ENCODE measurements at places on chromosomes 12 and 14.

- DNase-seq, result peak; percentile 39
Observed at GRCh38 chr12:32755051-32755653, 545 bp downstream of the YARS2 start.

DNA sequence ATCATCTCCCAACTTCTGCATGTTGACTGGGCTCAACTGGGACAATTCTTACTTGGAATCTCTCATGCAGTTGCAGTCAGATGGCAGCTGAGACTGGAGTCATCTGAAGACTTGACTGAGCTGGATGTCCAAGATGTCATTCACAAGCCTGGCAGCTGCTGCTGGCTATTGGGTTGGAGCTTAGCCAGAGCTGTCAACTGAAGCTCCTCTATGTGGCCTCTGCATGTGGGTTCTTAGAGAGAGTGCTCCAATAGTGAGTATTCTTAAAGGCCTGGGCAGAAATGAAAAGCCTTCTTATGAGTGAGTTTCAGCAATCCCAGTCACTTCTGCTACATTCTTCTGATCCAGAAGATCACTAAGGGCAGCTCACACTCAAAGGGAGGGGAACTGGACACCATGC is 440.9 kb downstream of the LRIG3 start:
- no peak for DNase-seq

DNA sequence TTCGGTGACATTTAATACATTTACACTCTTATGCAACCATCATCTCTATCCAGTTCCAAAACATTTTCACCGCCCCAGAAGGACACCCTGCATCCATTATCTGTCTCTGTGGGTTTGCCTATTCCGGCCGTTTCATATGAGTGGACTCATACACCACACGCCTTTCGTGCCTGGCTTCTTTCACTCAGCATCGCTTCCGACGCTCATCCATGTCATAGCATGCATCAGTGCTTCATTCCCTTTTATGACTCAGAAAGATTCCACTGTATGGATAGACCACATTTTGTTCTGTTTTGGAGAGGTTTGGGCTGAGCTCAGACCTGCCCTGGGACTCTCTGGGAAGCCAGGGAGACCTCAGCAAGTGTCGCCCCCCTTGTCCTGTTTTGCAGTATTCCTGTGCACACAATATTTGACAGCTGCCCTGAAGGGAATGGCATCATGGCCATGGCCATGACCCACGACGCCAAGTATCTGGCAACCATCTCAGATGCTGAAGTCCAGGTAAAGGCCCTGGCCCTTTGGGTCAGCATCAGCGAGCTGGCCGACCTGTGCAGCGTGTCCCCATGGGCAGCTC is 23.8 kb downstream of the CFAP251 start:
- no peak for DNase-seq

GRCh38 chr14:30521899-30522736 is 36.8 kb upstream of the G2E3 start:
- DNase-seq, result no peak

DNA sequence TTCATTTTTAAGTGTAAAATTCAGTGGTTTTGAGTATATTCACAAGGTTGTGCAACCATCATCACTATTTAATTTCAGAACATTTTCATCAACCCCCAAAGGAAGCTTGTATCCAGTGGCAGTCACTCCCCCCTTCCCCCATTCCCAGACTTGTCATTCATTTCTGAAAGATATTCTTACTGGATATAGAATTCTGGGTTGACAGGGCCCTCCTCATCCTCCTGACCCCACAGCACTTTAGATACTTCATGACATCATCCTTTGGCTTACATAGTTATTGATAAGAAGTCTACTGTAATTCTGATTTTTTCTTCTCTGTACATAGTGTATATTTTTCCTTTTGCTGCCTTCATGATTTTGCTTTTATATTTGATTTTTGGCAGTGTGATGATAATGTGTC is 8.8 kb upstream of the ADGRD1 start:
- DNase-seq, result no peak

GRCh38 chr14:75147423-75148071 is 20.7 kb upstream of the NEK9 start:
- no peak for DNase-seq

DNA sequence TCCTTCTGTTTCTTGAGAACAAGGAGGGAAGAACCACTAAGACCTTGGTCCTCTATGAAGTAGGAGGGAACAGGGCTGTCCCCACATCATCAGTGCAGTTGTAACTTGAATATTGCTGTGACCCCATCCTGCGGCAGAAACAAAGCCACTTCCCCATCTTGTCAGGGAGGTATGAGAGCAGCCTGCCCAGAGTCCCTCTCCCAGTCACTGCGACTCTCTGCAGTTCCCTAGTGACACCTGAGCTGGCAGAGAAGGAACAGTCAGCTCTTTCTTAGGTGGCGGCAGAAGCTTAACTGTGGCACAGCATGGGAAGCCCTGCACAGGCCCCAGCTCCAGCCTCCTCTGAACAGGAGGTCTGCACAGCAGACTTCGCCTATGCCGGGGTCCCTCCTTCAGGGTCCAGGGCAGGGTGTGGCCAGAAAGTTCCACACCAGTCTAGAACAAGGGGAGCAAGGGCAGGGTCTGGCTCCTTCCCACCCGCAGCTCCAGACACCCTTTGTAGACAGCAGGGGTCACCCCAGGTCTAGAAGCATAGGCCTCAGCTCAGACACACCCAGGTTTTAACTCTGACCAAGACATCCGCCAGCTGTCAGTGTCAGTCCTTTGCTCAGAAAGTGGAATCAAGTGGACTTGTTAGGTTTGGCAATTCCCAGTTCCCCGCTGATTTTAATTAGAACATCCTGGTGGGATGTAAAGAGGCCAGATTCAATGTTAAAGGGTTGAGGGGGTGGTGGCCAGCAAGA is 36.8 kb downstream of the DEGS2 start:
- no peak for DNase-seq

GRCh38 chr12:132309596-132310086 is 19.7 kb downstream of the GALNT9 start:
- DNase-seq, result no peak

DNA sequence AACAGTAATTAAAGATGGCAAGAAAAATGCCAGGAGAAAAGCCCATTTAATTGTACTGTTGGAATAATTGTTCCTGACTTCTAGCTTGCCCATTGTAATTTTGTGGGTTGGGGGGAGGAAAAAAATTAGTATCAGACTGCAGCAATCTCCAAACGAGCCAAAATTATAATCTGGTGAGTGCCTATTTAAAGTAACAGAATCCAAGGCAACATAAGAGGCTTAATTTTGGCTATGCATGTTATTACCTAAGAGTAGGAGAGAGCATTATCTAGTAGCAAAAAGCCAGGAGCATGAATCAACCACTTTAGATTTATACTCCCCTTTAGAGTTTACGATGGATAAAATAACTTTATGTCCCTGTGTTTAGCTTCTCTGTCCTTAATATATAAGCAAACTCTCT is 14.6 kb upstream of the DENND5B start:
- DNase-seq, result no peak

DNA sequence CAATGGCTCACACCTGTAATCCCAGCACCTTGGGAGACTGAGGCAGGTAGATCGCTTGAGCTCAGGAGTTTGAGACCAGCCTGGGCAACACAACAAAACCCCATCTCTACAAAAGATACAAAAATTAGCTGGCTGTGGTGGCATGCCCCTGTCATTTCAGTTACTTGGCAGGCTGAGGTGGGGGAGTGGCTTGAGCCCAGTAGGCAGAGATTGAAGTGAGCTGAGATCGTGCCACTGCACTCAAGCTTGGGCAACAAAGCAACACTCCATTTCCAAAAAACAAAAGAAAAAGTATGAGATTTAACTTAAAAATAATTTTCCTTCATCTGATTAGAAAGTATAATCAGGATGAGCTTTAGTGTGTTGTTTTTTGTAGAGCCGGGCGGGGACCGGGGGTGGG is 47.9 kb upstream of the BCAT1 start:
- DNase-seq, result no peak

DNA sequence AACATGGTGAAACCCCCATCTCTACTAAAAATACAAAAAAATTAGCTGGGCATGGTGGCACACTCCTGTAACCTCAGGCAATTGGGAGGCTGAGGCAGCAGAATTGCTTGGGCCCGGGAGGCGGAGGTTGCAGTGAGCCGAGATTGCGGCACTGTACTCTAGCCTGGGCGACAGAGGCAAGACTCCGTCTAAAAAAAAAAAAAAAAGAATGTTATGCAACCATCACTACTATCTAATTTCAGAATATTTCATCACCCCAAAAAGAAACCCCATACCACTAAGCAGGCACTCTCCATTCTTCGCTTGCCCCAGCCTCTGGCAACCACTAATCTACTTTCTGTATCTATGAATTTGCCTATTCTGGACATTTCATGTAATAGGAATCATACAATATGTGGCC is 68.8 kb upstream of the AMN start:
- no peak for DNase-seq

DNA sequence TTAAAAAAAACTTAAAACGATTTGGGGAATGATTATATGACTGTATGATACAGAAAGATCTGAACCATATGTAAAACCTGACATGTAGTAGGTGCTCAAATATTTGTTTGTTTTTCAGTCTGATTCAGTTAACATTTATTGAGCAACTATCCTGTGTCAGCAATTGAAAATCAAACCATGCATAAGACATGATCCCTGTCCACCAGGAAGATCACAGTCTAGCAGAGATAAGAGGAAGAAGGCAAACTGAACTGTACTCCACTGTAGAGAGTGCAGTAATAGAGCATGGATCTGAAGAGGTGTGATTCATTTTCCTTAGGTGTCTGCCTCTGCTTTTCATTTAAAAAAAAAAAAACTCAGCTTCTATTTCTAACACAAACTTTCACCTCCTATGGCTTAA is 7.9 kb upstream of the AK7 start:
- DNase-seq, result no peak

- DNase-seq, result no peak
Observed at GRCh38 chr12:126537961-126538530, 1472.8 kb downstream of the AACS start.

DNA sequence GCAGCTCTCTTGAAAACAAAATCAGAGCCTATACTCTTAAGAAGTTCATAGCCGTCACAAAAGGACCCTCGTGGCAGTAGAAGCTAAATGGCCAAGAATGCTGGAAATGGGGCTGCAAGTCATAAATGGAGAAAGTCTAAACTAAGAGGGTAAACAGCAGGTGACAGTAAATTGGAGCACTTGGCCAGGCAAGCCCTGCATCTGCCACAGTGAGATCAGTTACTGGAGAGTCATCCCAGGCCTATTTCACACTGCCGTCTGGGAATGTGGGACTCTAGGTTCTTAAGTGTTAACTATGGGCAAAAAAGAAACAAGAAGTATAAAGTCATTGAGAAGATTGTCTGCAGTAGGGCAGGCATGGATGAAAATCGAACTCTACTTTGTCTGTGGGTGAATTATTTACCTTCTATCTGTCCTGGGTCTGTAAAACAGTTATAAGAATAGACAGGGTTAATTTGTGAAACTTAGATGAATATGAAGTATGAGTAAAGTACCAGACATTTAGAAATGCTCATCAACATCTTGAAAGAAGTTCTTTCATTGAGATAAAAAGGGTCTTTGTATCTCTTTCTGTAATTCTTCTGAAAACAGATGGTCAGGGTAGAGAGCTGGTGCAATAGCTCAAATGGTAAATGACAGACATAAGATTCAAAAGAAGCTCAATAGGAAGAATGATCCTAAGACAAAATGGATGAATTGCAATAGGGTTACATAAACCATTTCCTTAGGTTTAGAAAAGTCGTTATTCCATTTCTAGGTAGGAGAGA is 792.5 kb downstream of the DIO2 start:
- no peak for DNase-seq

- DNase-seq, result no peak
Observed at GRCh38 chr12:62694632-62695031, 228.0 kb downstream of the MON2 start.

- DNase-seq, result no peak
Observed at GRCh38 chr14:104290058-104290667, 151.8 kb downstream of the KIF26A start.

DNA sequence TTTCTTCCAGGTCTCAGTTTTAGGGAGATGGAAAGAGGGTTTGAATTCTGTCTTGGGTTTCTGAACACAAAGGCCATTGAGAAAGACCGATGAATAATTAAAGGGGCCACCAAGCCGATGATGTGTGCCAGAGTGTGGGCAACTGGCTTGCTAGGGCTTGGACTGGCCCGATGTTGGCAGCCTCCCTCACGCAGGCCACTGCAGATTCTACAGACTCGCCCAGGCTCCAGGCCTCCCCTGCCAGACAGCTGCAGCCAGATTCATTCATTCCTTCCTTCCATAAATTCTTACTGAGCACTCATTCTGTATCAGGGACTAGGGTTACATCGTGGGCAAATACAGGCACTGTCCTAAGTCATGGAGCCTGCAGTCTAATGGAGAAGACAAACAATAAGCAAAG is 34.9 kb downstream of the ACTN1 start:
- DNase-seq, result no peak

DNA sequence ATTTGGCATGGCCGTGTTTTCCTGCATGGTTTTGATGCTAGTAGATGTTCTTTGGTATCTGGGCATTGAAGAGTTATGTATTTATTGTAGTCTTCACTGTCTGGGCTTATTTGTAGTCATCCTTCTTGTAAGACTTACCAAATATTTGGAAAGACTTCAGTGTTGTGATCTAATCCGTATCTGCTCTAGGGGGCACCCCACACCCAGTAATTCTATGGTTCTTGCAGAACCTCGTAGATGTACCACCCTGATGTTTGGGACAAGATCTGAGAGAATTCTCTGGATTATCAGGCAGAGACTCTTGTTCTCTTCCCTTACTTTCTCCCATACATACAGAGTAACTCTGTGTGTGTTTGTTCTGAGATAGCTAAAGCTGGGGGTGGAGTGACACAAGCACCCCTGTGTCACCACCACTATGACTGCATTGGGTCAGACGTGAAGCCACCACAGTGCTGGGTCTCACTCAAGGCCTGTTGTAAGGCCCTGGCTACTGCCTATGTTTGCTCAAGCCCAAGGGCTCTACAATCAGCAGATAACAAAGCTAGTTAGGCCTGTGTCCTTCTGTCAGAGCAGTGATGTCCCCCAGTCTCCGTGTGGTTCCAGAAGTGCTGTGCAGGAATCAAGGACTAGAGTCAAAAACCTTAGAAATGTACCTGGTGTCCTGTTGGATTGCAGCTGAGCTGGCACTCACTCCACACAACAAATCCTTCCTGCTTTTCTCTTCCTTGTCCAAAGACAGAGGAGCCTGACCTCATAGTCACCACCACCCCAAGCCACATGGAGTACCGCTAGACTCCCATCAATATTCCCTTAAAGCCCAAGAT is 9.6 kb downstream of the RDH16 start:
- no peak for DNase-seq

DNA sequence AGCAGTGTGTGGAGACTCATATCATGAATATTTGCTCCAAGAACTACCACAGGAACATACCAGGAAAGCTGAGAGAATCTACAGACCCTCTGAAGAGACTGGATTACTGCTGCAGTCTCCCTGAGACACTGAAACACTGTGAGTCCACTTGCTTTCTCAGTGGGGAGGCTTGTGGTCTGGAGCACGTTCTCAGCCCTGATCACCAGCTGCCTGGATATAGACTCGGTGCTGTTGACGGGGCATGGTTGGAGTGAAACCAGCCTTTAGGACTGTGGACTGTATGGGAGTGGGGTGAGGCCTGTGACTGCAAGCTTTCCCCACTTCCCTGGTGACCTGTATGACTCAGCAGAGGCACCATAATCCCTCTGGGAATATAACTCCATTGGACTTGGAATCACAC is 525.8 kb upstream of the FBXO33 start:
- DNase-seq, result no peak

- no peak for DNase-seq
Observed at GRCh38 chr12:2334271-2334670, 281.5 kb downstream of the CACNA1C start.

Data from activated T-helper 1 cell treated with anti-CD3 and anti-CD28 coated beads, Interleukin-2, amount 50 U/mL, for 16 hours (primary cell).